ENCODE measurements at places on chromosomes 1 and 21.

- no peak for DNase-seq
These were observed 11.6 kb downstream of the COL9A2 start for GRCh38 chr1:40305451-40305850.

DNA sequence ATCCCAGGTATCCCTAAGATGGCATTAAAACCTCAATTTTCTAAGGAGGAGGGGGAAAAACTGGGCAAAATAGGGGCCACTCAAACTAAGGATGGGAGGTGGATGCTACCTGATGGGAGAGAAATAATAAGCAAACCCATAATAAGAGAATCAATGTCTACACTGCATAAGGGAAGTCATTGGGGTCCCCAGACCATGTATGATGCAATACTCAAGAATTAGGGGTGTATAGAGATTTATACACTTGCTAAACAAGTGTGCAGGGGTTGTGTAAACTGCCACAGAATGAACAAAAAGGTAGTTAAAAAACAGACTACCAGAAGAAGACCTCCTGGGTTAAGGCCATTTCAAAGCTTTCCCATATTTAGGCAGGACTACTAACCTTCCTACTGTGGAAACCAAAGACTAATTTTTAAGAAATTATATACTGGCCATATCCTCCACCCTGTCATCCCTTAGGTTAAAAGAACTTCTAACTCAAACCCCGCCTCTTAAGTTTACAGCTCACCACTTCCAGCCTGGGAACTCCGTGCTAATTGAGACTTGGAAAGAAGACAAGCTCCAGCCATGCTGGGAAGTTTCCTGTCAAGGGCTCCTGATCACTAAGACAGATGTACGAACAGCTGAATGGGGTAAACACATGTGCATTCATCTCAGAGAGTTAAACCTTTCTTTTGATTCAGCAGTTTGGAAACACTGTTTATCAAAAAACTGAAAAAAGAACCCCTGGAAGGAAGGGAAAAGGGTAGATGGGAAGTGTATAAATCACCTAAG lies 64.4 kb upstream of the TLR5 start:
- DNase-seq, result no peak

DNA sequence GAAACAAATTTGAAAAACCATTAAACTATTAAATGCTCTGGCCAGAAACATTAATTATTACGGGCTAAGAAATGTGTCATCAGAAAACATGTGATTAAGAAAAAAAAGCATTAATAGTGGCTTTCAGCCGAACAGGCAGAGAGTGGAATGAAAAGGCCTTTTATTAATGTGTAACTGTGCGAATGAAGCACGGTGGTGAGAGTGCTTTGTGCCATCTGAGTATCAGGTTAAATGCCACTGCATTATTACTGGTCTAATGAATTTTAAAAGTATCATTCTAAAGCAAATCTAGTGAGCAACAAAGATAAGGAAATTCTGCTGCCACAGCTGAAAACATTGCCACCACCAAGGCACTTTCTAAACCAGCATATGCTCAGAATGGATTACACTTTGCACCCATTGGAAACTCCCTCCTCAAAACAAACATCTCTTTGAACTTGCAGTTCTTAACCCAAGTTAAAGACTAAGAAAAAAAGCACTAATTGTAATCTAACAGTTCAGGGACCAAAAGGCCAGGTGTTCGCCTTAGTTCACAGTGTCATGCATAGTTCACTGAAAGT lies 30.0 kb upstream of the SSX2IP start:
- no peak for DNase-seq

DNA sequence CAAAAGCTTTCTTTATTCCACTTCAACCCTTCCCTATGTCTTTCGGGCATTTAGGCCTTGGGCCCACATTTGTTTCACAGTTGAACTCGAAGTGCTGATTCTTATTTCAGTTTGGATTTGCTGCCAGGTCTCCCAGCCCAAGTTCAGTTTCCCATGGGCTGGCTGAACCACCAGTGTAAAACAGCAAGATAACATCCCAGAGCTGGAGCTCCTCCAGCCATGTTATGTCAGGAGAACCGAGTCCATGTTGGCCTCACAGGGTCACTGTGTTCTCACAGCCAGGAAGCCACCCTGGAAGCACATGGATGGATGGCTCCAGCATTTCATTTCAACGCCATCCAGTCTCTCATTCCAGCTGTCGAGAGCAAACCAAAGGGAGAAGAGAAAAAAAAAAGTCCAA lies 45.2 kb upstream of the RXRG start:
- DNase-seq, result no peak

- no peak for DNase-seq
These were observed 935 bp upstream of the YIPF1 start for GRCh38 chr1:53890522-53890941.

DNA sequence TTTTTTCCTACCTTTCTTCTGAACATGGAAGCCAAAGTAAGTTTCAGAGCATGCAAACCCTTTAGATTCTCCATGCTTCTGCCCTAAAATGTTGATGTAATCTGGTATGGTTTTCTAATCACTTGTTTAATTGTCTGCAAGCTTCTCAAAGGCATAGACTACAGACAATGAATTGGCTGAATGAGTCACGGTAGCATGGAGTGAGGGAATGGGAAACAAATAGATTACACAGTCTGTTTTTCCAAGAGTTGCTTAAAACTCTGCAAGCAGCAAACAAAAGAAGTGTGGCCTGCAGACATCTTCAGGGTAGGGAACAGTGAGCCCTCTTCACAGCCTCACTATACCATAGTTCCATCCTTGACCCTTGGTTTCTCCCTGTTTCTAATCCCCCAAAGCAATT lies 326.0 kb downstream of the BARHL2 start:
- DNase-seq, result no peak

DNA sequence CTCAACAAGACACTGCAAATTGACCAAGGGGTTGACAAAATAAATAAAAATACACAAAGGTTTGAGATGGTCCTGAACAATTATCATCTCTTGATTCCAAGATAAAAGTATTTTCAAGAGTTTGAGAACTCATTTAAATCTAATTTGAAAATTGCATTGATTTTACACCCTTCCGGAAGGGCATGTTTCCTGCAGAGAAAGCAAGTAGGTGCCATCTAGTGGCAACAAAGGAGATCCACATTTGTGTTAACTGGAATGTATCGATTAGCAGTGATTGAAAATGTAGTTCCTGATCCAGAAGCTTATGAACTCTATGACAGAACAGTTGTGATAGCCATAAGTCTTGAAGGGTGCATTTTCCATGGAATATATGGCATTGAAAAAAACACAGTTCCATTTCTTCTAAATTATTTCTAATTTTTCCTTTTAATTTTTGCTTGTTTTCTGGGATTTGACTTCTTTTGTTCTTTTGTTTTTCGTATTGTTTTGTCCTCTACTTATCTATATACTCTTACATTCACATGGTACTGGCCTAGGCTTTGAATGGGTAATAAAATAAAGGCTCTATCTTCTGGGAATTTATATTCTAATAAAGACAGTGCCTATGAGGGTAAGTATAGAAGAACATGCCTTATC lies 143.7 kb downstream of the DNM3 start:
- DNase-seq, result no peak

GRCh38 chr1:30901798-30902581 lies 6.6 kb downstream of the SDC3 start:
- DNase-seq, result no peak

GRCh38 chr21:15455819-15456462 lies 273.8 kb upstream of the USP25 start:
- DNase-seq, result no peak

DNA sequence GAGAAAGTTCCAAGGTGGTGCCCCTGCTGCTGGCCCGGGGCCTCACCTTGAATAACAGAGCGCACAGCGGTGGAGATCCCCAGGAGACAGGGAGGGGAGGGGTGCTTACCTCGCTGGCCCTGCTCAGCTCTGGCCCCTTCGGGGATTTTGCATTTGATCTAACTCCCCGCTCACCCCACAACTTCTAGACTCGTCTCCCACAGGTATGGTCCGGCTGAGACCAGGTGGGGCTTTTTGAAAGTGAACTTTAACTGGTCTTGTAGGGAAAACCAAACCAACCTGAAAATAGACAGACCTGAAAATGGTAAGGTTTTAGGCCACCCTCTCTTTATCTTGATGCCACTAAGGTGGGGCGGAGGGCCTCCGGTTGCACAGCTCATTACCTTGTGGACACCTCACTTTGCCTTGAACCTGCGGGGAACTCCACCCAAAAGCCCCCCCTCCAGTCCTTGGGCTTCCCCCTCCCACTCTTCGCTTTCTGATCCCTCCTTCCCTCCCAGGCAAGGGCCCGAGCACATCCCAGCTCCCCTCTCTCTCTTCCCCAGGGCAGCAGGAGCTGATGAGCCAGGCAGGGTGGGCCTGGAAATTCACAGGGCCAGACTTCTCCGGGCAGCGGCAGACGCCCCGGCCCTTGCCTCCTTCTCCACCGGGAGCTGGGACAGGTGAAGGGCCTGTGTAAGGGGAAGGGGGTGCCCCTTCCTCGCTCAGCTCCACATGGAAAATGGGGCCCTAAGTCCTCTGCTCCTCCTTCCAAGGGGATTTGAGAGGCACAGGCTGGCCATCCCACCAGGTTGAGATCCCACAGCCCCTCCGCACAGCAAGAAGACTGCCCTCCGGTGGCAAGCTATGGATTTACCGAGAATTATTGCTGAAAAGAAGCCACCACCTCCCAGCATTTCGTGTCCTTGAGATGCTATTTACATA lies 16.1 kb downstream of the TNFRSF8 start:
- DNase-seq, result no peak

- no peak for DNase-seq
These were observed 148.2 kb downstream of the NFIA start for GRCh38 chr1:61230523-61230922.

- DNase-seq, result peak; percentile 14
These were observed 8.3 kb upstream of the MPZL1 start for GRCh38 chr1:167713330-167714081.
